ENCODE measurements at places on chromosomes 16 and 17.

DNA sequence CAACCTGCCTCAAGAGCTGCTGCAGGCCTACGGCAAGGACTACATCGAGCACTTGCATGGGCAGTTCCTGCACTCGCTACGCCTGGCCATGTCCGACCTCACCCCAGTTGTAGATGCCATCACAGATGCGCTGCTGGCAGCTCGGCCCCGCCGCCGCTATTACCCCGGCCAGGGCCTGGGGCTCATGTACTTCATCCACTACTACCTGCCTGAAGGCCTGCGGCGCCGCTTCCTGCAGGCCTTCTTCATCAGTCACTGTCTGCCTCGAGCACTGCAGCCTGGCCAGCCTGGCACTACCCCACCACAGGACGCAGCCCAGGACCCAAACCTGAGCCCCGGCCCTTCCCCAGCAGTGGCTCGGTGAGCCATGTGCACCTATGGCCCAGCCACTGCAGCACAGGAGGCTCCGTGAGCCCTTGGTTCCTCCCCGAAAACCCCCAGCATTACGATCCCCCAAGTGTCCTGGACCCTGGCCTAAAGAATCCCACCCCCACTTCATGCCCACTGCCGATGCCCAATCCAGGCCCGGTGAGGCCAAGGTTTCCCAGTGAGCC, 5.8 kb downstream of the HSD11B2 start:
- no peak for DNase-seq

- no peak for DNase-seq
Measured at GRCh38 chr17:77804796-77805426, 153.6 kb upstream of the TNRC6C start.

- no peak for DNase-seq
Measured at GRCh38 chr16:9964426-9964825, 217.8 kb downstream of the GRIN2A start.

GRCh38 chr17:79433379-79433778, 177.5 kb downstream of the RBFOX3 start:
- DNase-seq, result no peak

All from CD8-positive, alpha-beta memory T cell (primary cell).